ENCODE measurements at places on chromosomes 1 and 21. TPM values are rescaled to one million over a fixed set of nuclear protein-coding genes. Genes with fewer than 3 reads are reported as not detected.

The S100A3 gene
- total RNA-seq: 0.61 TPM

The RASAL2 gene
- 8.3 TPM for total RNA-seq

The CIART gene
- 3.5 TPM for total RNA-seq

The NFASC gene
- total RNA-seq: 0.24 TPM

The SYDE2 gene
- total RNA-seq: 10.4 TPM

GRCh38 chr1:208268541-208269337 lies 24.6 kb upstream of the PLXNA2 start:
- no peak for DNase-seq

- no peak for DNase-seq
Measured at GRCh38 chr21:37005548-37006485, 685 bp upstream of the RIPPLY3 start.

GRCh38 chr1:80656641-80657040 lies 1144.1 kb upstream of the ADGRL2 start:
- no peak for DNase-seq

DNA sequence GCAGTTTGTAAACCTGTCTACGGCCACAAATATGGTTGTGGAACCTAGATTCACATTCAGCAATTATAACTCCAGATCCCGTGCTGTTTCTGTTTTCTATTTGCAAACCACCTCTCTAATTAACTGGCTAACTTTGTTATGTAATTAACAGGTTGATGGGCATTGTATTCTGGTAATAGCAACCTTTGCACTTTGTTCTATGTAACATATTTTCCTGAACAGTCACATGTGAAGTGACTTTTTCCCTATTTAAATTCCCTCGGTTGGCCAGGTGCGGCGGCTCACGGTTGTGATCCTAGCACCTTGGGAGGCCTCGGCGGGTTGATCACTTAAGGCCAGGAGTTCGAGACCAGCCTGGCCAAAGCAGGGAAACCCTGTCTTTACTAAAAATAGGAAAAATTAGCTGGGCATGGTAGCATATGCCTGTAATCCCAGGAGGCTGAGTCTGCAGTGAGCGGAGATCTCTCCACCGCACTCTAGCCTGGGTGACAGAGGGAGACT lies 1.4 kb downstream of the ACADM start:
- DNase-seq: no peak

DNA sequence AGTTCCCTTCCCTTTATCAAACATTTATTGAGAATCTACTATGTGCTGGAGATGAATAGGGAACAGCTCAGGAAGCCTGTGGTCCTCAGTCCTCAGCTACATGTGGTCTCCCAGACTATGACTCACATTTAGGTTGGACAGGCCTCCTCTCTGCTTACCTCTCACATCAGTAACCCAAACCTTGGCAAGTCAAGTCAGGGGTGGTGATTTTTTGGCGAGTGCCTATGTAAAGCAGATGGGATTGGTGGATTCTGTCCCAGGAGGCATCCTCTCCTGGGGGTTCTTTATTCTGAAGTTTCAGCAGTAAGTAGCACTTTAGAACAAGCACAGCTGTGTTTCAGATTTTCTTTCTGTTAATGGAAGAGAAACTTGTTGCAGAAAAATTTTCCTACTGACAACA lies 241.3 kb downstream of the PRDM2 start:
- DNase-seq: no peak

DNA sequence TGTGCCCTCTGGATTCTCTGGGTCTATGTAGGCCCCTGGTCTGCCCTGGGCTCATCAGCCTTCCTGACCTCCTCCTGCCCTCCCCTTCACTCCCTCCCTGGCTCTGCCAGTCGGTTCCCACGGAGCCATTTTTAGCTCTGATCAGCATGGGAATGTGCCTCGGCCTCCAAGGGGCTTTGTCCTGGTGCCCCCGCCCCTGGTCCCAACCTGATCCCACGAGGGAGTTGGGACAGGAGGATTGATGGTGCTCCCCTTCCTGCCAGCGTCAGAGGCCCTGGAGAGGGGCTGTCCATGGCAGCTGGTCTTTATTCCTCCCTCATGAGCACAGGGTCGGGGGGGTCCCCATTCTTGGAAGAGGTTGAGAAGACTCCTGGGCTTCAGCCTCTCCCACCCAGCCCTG lies 24.9 kb downstream of the ETNK2 start:
- DNase-seq: no peak

DNA sequence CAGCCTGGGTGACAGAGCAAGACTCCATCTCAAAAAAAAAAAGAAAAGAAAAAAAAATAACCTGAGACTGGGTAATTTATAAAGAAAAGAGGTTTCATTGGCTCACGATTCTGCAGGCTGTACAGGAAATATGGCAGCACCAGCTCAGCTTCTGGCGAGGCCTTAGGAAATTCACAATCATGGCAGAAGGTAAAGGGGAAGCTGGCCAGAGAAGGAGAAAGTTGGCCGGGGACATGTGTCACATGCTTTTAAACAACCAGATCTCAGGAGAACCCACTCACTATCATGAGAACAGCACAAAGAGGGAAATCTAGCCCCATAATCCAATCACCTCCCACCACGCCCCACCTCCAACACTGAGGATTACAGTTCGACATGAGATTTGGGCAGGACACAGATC lies 125.3 kb downstream of the DISP1 start:
- DNase-seq: no peak

DNA sequence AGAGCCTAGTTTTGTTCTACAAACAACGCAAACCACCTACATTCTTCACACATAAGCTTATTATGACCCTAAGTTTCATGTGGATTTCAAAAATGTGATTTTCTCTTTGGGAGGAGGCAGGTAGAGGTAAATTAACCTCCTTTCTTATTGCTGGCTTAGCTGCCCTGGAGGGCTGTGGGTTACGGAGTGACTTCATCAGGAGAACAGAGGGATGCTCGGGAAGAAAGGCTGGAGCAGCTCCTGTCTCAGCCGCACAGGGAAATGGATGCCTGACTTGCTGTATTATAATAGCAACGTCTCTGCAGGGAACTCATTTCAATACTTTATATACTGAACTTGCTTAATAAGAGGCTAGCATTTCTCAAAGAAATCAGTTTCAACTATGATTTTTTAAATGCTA lies 14.1 kb upstream of the CREG1 start:
- DNase-seq: no peak

- DNase-seq: peak; percentile 43
Measured at GRCh38 chr21:37338671-37339551, 27.7 kb upstream of the DYRK1A start.

- no peak for DNase-seq
Measured at GRCh38 chr1:3350506-3351261, 103.8 kb upstream of the ARHGEF16 start.

DNA sequence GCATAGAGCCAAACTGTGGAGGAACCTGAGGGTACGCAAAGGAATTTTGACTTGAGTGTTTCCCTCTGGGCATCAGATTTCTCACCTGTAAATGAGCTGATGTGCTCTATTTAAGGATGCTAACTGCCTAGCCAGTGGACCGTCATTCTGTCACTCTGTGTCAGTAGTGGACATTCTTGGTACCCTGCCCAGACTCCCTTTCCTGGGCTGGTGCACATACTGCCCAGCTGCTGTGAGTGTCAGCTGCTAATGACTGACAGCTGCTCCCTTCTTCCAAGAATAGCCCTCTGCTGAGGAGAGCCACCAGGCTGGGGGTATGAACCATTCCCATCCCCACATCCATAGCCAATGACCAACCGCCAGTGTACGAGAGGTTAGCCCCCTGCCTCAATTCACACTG lies 193.1 kb upstream of the DAB1 start:
- no peak for DNase-seq

GRCh38 chr1:94342416-94342815 lies 75.8 kb upstream of the ABCD3 start:
- DNase-seq: no peak

DNA sequence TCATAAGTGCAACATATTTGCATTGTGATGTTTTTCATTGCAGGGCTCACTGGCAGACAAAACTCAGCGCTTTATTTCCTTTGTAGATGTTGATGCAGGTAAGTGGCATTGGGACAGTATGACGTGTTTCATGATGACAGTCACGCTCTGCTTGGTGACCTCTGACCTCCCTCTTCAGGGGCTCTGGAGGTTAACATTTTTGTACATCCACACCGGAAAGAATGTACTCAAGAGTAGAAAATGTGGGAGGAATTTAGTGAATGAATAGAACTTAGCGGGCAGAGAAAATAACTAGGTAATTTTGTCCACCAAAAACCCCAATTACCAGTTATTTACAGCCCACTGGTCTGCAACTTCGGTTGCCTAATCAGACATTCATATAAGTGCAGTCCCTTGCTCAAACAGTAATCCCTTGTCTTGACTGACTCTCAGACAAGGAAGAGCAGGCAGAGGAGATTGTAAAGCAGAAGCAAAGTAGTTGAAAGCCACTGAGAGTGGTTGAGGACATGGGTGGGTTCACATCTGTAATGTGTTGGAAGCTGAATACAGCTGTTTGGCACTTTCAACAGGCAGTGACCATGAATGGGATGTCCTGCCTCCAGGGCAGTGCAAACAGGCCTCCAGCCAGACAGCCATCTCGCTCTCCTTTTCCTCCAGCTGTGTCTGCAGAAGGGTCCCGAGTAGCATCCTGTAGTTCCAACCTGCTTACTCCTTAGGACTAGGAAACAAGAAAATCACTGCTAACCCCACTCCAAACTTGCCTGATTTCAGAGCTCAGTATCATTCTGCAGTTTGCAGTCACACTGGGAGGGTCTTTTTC lies 188.9 kb downstream of the NRIP1 start:
- no peak for DNase-seq

GRCh38 chr1:186304982-186305949 lies 69.8 kb downstream of the TPR start:
- DNase-seq: peak; percentile 71

DNA sequence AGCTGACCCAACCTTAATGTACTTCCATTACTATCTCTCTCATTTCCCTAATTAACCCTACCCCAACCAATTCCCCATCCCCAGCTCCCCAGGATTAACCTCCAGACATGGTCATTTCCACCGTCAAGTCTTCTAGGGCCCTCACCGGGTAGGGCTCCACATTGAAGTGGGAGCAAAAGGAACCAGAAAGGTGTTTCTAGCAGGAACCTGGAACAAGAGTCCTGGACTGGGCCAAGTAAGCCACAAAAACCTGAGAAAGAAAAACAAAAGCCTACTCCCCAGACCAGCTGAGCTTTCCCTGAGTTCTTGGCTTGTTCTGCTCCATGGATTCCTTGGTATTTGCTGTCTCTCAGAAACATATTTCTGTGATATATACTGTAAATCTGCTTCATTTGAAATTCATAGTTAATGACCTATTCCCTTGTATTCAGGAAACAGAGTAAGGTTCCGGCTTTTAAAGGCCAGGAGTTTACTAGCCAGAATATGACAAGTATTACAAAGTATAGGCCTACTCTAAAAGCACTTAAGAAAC lies 58.4 kb downstream of the SYF2 start:
- no peak for DNase-seq

DNA sequence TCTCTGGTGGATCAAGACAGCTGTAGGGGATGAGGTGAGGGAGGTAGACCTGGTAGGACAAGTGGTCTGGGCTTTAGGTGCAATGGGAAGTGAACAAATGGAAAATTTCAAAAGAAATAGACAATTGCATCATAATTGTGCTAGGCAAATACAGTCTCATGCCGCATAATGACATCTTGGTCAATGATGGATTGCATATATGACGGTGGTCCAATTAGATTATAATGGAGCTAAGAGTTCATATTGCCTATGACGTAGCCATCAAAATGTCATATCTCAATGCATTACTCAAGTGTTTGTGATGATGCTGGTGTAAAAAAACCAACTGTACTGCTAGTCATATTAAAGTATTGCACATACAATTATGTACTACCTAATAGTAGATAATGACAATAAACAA lies 19.0 kb downstream of the KCNK2 start:
- DNase-seq: no peak

DNA sequence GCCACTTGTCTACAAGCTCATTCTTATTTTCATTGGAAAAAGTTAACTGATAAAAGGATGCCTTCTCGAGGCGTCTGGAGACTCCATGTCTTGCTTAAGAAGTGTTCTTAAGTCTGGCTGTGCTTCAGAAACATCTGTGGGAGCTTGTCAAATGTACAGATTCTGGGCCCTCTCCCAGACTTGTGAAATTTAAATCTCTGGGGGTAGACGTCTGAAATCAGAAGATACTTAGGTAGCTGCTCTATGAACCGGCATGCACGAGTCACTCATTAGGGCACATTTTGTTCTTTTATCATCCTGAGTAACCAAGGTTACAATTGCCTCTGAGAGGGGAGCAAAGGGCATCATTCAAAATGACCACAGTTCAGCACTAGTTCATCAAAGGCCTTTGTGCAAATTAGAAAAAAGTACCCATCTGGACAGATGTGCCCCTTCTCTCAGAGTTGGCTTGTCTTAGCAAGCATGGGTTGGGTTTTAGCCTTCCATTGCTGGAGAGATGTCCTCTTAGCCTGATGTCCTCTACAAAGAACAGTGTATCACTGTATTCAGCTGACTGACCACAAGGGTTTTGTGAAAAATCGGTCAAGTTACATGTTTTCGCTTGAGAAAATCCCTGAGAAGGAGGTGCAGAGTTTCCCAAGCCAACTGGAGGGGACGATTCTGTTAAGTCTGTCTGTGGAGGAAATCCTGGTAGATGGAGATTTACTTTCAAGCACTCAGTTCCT lies 156.9 kb downstream of the ASTN1 start:
- no peak for DNase-seq

DNA sequence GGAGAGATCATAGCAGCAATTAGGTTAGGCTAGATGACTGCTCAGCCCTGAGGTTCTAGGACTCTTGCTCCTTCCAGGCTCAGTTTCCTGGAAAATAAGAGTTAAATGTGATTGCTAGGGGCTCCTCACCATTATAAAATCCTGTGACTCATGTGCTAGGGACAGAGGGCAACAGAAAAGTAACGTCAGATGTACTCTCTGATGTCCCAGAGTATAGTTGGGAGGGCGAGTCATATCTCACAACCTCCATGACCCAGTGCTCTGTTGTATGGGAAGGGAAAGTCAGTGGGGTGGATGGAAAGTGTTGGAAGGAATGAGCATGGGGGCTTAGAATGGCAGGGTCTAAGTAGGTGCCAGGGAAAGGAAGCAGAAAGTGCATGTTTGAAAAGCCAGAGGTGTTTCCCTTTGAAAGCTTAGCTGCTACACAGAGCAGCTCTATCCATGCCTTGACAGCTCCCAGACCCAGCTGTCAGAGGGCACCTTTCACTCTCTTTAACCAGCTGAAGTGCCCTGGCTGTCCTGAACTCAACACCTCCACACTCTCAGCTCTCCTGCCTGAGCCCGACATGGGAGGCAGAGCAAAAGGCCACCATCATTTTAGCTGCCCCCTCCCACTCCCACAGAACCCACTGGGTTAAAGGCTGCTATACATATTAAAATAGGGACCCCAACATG lies 11.6 kb downstream of the GJA5 start:
- DNase-seq: no peak

- DNase-seq: peak; percentile 28
Measured at GRCh38 chr1:48619539-48619938, 147.5 kb upstream of the SPATA6 start.

GRCh38 chr1:4655674-4656532 lies 1.5 kb downstream of the AJAP1 start:
- DNase-seq: peak; percentile 35

DNA sequence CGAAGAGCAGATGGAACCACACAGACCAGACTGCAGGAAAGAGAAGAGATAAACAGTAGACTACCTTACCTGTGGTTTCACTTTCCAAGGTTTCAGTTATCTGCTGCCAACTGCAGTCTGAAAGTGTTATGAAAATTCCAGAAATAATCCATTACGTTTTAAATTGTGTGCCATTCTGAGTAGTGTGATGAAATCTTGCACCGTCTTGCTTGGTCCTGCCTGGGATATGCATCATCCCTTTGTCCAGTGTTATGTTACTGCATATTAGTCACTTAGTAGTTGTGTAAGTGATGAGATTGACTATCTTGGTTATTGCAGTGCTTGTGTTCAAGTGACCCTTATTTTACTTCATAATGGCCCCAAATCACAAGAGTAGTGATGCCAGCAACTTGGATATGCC lies 33.9 kb downstream of the DNAJC6 start:
- no peak for DNase-seq

GRCh38 chr1:229119876-229120275 lies 151.0 kb upstream of the RAB4A start:
- no peak for DNase-seq

All from A673 (cell line).